ENCODE measurements at places on chromosomes 6 and 20.
A peak's percentile ranks its signal among the peaks of the same experiment; 100 is the strongest.

GRCh38 chr6:162119341-162119740 lies 608.2 kb downstream of the PRKN start:
- peak; percentile 12 for DNase-seq

GRCh38 chr6:137975188-137975940 lies 108.3 kb downstream of the TNFAIP3 start:
- no peak for DNase-seq

- DNase-seq, result no peak
Measured at GRCh38 chr6:118536478-118536877, 11.6 kb upstream of the PLN start.

- DNase-seq, result no peak
Measured at GRCh38 chr20:18537651-18538050, 29.6 kb upstream of the SMIM26 start.

GRCh38 chr6:36596356-36596755 lies 2.2 kb downstream of the SRSF3 start:
- no peak for DNase-seq

GRCh38 chr6:167915139-167915538 lies 82.3 kb upstream of the KIF25 start:
- DNase-seq, result no peak

DNA sequence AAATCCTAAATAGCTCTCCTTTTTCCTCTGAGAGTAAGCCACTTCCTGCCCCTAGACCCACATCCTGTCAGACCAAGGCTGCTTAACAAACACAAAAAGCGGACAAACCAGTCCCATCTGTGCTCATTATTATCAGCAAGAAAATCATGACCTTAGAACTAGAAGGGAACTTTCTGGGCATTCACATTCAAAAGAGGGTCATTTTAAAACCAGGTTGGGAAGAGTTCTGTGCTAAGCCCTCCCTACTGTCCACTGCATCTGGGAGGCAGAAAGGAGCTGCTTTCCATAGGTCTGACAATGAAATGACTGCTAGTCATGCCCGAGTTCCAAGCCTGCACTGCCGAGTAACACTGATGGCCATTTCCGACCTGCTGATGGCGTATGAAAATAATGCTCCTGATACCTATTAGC lies 15.4 kb downstream of the EZR start:
- no peak for DNase-seq

- DNase-seq, result no peak
Measured at GRCh38 chr6:39224523-39225182, 4.6 kb downstream of the KCNK5 start.

- DNase-seq, result no peak
Measured at GRCh38 chr20:32497589-32498224, 87.4 kb downstream of the NOL4L start.

DNA sequence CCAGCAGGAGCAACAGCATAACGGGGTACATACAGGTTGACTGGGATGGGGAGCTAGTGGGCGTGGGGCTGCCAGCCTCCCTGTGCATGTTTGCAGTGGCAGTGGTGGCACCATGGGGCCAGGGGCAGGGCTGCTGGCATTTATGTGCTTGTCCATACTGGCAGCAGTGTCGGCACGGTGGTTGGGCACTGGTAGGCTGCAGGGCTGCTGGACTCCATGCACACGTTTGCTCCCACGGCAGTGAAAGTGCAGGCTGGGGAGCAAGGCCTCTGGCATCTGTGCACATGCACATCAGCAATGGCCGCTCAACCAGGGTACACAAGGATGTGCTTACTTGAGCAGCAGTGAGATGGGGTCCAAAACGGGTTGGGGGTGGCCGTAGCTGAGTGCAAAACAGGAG lies 159.5 kb upstream of the KHDRBS2 start:
- no peak for DNase-seq

DNA sequence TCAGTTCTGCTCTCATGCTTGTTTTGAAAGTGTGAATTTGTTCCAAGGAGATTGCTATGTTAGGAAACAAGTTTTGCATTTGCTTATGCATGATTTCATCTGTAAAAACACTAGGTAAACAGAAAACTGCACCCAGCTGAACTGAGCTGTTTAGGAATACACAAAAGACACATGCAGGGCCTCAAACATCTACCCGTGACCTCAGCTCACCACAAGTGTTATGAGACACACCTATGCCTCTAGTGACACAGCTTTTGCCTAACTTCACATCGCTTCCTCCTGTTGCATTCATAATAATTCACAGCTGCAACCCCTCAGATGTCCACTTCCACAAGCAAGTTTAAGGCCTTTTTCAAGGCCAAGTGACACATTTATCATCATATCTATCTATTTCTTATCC lies 98.0 kb upstream of the SLC24A3 start:
- no peak for DNase-seq

- no peak for DNase-seq
Measured at GRCh38 chr20:4645109-4645508, 76.6 kb upstream of the PRND start.

- DNase-seq, result peak; percentile 83
Measured at GRCh38 chr20:5788385-5788895, 38.2 kb downstream of the SHLD1 start.

DNA sequence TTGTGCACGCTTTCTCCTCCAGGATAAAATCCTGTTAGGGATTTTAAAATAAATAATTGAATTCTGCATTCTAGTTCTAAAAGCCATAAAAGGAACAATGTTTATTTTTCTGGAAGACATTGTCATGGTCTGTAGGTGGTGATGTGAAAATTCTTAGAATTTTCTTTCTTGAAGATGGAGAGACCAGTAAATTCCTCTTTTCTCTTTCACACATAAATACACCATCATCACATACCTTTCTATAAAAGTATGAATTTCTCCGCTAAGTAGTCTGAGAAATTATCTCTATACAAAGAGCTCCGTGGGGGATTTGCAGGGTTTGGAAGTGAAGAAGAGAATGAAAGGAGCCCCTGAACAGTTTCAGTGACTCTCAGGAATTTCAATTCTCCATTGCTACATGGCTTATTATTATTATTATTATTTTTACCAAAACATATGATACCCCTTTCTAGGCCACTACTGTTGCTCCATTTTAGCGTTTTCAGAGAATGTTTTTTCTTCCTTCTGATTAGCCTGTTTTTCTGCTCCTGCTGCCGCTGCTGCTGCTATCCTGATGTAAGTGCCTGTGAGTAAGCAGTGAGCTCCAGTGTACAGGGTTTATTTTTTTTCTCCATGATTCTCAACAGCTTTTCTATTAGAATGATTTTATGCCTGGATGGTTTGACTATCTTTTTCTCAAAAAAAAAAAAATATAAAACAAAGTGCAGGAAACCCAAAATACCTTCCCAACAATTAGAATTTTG lies 145.8 kb downstream of the SAMD5 start:
- no peak for DNase-seq

DNA sequence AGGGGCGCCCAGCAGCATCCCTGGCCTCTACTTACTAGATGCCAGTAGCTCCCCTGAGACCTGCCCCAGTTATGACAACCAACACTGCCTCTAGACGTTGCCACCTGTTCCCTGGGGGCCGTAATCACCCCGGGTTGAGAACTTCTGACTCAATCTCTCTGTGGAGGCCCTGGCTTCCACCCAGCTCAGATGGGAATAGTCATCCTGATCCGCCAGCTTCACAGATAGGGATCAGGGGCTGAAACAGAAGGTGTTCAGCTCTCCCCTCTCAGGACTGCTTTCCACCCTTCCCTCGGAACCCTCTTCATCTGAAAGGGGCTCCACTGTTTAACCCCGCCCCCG lies 3.3 kb downstream of the CAPN11 start:
- DNase-seq, result no peak

GRCh38 chr6:24957199-24957598 lies 21.4 kb upstream of the RIPOR2 start:
- no peak for DNase-seq

DNA sequence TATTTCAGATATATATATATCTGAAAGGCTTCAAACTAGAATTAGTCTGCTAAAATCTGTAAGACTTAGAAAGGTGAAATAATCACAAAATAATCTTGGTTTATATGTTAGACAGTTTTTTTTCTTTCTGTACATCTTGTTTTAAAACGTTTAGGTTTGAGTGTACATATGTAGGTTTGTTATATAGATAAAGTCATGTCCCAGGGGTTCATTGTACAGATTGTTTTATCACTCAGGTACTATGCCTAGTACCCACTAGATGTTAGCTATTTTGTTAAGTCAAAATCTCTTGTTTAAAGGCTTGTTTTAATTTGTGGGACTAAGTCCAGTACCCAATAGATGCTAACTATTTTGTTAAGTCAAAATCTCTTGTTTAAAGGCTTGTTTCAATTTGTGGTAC lies 1339.0 kb upstream of the CITED2 start:
- DNase-seq, result no peak

DNA sequence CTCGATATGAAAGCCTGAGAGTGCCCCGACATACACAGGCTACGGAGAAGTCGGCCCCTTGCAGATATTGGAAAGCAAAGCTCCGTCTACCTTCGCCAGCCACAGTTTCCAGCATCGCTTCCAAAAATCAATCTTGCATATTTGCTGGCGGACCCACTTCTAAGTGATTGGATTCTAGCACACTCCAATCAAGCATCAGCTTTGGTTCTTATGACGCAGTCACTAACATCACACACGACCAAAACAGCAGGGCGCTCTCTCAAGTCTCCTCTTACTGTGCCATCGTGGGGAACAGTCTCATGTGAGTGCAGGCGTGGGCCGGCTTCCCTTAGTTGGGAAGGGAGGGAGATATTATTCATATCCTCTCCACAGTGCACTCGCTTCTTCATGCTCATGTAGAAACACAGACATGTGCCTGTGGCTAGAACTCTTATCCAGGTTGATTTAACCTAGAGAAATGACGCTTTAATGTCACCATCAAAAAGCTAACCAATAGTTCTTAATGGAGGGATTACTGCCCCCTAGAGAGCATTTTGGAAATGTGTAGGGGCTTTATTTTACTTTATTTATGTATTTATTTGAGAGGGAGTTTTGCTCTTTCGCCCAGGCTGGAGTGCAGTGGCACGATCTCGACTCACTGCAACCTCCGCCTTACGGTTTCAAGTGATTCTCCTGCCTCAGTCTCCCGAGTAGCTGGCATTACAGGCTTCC lies 229.8 kb downstream of the SOD2 start:
- DNase-seq, result no peak

DNA sequence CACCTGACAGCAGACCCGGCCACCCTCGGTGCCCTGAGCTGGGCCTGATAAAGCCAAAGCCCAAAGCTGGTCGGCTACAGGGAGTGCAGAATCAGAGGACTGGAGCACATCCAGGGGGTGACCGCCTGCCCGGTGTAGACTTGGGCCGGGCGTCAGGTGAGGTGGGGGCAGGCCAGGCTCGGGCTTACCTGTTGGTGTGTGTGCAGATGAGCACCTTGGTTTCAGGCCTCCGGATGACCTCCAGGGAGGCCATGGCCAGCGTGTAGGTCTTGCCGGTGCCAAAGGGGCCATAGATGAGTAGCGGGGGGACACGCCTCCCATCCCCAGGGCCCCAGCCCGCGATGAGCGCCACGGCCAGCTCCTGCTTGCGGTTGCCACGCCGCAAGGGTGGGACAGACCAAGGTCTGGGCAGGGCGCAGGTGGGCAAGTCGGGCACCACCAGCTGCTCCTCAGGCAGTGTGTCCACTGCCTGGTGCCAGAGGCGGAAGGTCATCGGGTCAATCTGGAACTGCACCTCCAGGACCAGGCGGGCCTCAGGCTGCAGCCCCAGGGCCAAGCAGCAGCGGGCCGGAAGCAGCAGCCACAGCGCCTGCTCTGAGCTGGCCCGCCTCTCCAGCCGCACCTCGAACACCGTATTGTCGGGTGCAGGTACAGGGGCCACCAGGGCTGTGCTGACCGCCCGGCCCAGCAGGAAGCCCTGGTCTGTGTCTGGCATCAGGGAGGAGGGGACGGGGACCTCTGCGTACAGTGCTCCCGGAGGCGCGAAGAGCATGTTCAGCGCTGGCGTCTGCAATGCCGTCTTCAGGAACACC lies 5.7 kb downstream of the HELZ2 start:
- DNase-seq, result no peak

DNA sequence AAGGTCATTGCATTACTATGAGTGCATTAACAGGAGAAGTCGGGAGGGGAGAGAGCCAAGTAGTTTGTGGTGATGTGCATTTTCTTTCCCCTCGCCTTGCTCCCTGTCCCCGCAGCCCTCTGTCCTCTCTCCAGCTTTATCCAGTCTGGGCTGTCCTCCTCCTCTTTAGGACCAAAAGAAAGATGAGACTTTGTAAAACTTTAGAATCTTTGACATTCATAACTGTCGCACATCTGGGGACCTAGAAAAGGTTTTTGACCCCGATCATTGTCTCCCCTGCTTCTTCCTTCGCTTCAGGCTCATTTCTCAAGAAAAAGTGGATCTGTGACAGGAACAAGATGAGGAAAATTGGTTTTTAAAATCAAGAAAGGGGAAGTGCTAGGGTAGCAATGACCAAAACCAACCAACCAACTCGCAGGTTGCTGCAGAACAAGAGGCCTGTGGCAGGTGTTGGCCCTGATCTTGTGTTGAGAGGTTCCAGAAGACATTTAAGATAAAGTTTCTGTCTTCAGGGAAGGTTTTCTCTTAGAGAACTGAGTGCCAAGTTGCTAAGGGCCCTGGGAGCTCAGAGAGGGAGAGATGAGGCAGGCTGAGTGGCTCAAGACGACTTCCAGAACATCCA lies 17.6 kb downstream of the SYTL3 start:
- DNase-seq, result no peak

GRCh38 chr6:82248273-82248735 lies 760 bp upstream of the IBTK start:
- no peak for DNase-seq

- peak; percentile 10 for DNase-seq
Measured at GRCh38 chr6:71727632-71728294, 158.6 kb upstream of the RIMS1 start.

DNA sequence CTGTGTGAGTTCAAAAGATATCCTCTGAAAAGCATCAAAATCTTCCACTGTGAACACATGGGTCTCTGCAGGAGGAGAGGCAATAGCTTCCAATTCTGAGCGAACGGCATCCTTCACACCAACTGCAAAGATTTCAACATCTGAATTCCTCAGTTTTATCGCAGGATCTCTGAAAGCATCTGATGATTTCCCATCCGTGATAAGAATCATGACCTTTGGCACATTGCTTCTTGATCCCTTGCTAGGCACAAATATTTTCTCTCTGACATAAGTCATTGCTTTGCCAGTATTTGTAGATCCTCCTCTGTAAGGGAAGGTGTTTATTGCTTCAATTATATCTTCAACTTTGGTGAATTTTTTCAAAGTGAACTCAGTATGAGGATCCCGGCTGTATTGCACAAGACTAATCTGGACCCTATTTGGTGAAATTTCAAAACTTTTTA lies 22.7 kb downstream of the COL12A1 start:
- DNase-seq, result no peak

Measured in putamen (tissue), 1 donor.